Stimulated activated CD4-positive, alpha-beta T cell treated with anti-CD3 and anti-CD28 coated beads, Interleukin-12 subunit alpha, Interleukin-12 subunit beta, amount 100 ng/mL, for 4 hours (primary cell): ENCODE measurements at places on chromosomes 3 and 15.
A peak's percentile ranks its signal among the peaks of the same experiment; 100 is the strongest.

GRCh38 chr3:179953993-179954870 lies 82.5 kb downstream of the PEX5L start:
- DNase-seq, result no peak

GRCh38 chr3:50986726-50987125 lies 312.0 kb downstream of the DOCK3 start:
- no peak for DNase-seq

DNA sequence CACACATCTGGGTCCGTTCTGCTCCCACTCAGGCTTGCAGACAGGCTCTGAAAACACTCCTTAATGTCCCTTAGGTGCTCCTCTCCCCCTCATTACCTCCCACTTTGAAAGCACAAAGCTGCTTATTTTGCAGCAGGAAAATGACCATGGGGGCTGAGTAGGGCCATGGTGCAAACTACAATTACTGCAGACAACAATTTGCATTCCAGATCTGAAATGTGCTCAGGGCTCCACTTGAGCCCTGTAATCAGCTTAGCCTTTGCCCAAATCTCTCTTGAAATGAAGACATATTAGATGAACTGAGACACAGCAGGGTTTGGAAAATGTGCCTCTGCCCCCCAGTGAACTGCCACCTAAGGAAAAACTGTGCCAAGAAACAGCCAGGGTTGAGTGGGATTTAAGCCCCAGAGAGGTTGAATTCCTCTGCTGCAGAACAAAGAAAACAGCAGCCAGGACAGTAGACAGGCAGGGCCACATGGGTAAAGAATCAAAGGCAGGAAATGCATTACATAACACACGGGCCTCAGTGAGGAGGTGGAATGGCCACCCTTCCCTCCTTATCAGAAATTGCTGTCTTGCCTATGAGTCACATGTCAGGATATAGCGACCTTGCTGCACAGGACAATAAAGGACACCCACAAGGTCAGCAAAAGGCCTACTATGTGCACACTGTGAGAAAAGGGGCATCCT lies 126.8 kb upstream of the ARHGEF3 start:
- no peak for DNase-seq

GRCh38 chr3:108450444-108450843 lies 60.0 kb downstream of the MYH15 start:
- DNase-seq, result no peak

DNA sequence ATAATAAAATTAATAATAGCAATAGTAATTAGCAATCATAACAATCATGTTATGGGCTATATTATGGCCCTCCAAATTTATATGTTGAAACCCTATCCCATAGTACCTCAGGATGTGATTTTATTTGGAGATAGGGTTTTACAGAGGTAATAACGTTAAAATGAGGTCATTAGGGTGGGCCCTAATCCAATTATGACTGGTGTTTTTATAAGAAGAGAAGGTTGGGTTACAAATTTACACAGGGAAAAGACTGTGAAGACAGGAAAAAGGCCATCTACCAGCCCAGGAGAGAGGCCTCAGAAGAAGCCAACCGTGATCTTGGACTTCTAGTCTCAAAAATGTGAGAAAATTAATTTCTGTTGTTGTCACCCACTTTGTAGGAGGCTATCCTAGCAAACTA lies 353.1 kb downstream of the CHL1 start:
- no peak for DNase-seq

GRCh38 chr15:68235022-68235421 lies 5.5 kb upstream of the CLN6 start:
- no peak for DNase-seq

- DNase-seq, result no peak
Observed at GRCh38 chr15:39478996-39479395, 101.9 kb upstream of the THBS1 start.

GRCh38 chr3:111277226-111277625 lies 205.6 kb downstream of the NECTIN3 start:
- no peak for DNase-seq

DNA sequence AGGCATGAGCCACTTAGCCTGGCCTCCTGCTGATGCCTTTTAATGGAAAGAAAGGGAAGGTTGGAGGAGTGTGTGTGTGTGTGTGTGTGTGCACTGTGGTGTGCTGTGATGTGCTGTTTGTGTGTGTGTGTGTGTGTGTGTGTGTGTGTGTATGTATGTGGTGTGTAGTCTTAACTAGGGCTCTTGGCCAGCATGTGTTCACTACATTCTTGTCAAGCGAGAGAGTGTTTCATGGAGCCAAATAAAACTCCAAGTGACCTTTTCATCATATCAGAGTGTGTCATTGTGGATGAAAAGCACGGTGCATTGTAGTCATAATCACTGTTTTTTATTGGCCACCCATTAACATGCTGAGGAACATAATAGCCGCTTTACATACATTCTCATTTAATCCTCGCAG lies 30.8 kb upstream of the BHLHE40 start:
- DNase-seq, result no peak

GRCh38 chr3:46491089-46492070 lies 6.4 kb upstream of the RTP3 start:
- DNase-seq, result no peak

- peak; percentile 27 for DNase-seq
Observed at GRCh38 chr3:72997421-72997961, 880 bp downstream of the PPP4R2 start.

DNA sequence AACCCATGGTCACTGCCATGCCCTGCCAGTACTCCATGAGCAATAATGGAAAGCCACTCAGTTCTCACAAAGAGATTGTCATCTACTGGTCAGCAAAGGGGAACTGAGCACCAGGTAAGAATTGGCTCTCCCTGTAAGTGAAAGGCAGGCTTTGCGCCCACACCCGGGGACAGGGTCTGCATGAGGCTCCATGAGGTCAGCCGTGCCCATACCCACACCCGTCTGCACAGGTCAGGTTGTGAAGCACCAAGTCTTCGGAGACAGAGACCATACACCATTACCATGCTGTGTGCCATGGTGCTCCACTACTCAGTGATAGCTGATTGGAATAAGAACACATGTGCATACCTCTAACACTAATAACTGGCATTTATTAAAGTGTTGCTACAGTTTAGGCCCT lies 322.9 kb downstream of the EPHB1 start:
- no peak for DNase-seq

DNA sequence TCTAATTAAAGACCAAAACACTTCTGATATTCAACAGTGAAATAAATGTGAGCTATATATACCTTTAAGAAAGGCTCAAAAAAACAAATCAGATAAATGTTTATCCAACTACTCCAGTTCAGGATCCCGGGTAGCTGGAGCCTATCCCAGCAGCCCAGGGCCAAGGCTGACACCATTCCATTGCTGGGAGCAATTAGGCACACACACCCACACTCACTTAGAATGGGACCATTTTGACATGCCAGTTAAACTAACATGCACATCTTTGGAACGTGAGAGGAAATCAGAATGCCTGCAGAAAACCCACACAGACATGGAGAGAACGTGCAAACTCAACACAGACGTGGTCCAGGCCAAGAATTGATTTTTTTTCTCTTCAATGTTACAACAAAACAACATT lies 30.0 kb upstream of the PLSCR4 start:
- no peak for DNase-seq

DNA sequence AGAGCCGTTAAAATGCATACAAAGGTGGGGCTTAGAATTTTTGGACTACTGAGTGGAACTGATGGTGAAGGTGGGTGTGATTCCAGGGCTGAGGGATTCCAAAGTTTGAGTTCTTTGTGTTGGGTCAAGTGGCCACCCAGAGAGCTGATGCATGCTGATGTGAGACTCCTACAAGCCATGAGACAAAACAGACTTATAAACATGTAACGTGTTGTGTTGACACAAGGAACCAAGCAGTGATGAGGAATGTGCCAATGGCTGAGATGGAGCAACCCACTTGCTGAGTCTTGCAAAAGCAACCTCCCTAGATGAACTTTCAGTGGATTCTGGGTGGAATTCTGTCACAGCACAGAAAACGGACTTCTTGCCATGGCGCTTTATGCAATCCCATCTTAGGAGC lies 289.0 kb downstream of the TLE3 start:
- DNase-seq, result no peak

- DNase-seq, result no peak
Observed at GRCh38 chr3:150653110-150653561, 50.0 kb downstream of the SELENOT start.

GRCh38 chr15:22978691-22979237 lies 1.4 kb downstream of the CYFIP1 start:
- no peak for DNase-seq

GRCh38 chr3:39050029-39050428 lies 1.7 kb downstream of the SCN11A start:
- DNase-seq, result no peak

DNA sequence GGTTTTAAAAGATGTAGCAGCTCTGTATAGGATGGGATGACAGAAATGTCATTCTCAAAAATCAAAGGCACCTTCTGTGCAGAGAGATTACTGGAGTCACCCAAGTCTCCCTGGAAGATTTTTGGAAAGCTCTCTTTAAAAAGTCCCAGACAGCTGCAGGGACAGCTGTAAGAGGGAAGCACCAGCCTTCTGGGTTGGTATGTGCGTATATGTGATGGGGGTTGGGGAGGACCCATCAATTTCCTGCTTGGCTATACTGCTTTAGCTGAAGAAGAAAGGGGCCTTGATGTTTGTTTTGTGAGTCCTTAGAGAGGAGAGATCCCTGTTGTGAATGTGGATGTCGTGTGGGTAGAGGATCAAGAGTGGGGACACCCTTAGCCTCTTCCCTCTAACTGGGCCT lies 5.4 kb upstream of the SEC11A start:
- DNase-seq, result no peak

- DNase-seq, result no peak
Observed at GRCh38 chr3:33645060-33645647, 72.9 kb downstream of the CLASP2 start.

GRCh38 chr3:184780981-184781515 lies 30.9 kb upstream of the VPS8 start:
- DNase-seq, result no peak

- no peak for DNase-seq
Observed at GRCh38 chr15:90705212-90705611, 11.9 kb upstream of the BLM start.

DNA sequence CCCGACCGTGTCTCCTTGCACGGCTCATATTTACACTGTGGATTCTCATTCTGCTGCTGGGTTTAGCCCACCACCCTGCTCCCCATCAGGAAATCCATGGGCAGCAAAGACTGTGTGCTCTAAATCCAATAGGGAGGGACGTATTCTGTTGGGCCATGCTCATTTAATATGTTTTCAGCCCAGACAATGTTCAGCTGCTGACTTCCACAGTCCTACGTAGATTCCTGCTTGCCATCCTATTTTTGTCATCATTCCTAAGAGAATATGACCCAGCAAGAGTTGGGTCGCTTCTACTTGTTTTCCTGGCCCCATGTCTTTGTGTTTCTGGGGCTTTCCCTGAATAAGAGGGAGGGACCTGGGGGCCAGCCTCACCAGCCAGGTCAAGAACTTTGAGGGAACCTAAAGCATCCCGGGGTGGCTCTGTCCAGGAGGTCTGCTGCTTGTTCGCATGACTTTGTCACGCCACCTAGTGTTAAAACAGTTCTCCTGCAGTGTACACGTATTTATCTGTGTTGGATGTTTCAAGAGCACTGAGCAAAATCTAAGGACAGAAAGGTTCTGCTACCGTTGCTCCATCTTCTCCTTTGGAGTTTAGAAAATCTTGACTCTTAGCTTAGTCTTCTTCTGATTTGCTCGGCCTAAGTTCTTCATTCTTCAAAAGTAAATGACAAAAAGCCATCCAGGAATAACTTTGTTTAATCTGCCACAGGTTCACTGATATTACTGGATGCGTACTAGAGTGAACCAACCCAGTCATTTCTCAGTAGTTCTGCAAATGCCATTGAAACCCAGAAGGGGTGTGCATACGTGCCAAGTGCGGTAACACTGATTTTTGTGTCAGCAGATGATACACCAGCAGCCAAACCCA lies 79.8 kb upstream of the NR2E3 start:
- DNase-seq, result peak; percentile 3

- no peak for DNase-seq
Observed at GRCh38 chr3:178513546-178514380, 22.5 kb upstream of the KCNMB2 start.

- DNase-seq, result no peak
Observed at GRCh38 chr15:101558221-101558941, 68.9 kb upstream of the PCSK6 start.

DNA sequence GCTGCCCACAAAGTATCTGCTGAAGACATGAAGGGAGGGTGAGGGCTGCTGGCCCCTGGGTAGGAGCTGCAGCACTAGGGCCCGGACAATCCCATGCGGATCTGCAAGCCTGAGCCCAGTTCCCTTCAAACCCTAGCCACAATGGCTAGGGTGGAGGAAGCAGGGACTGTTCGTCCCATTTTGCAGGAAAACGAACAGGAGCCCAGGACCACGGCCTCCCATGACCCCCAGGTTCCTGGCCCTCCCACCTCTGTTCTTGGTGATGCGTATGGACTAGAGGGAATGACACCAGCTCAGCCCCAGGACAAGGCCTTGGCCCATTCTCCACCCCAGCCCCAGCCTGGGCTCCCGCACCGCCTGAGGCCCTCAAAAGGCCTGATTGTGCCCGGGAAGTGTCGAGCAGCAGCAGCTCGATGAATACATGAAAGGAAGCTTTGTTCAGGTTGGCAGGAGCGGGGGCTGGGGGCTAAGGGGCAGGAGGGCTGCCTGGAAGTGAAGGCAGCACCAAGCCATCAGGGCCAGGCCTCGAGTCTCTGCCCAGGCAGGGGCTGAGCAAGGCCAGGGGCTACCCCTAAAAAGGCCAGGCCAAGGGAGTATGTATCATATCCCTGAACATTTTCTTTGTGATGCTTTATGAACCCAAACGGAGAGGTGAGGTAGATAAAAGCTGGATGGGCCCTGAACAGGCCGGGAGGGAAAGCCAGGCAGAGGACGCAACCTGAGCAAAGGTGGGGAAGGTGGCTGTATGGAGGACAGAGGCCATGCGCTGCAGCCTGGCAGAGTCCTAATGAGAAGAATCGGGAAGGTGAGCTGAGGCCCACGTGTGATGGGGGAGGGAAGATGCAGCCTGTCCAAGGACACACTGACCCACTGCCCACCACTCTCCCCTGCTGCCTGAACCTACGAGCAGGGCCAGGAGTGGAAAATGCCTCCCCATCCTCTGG lies 12.2 kb downstream of the SEMA7A start:
- no peak for DNase-seq

GRCh38 chr15:57865294-57865693 lies 158.8 kb downstream of the POLR2M start:
- no peak for DNase-seq

- DNase-seq, result no peak
Observed at GRCh38 chr15:65532738-65533051, 2.4 kb downstream of the HACD3 start.

GRCh38 chr15:70046679-70047369 lies 50.9 kb downstream of the TLE3 start:
- DNase-seq, result no peak
